ENCODE measurements at places on chromosomes 4 and X.

DNA sequence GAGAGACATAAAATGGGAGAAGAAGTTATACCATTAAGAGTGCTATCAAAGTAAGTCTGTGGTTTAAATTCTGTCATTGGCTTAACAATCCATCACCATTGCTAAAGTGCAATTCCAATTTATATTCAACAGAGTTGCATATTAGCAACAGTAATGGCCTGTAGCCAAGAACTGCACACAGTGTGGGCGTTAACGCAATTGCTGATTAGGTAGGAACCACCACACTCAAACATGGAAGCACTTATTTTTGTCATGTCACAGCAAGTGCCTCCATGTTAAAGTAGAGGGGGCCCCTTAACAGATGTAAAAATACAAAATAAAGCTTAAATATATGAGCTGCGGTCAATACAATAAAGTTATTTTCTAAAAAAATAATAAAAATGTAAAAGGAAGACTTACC is 10.8 kb downstream of the LARP7 start:
- no peak for DNase-seq

GRCh38 chrX:40291553-40291952 is 193.8 kb upstream of the BCOR start:
- DNase-seq = no peak

- peak; percentile 98 for DNase-seq
These were observed at the start of gene AREG for GRCh38 chr4:74444891-74445642. Gene AREG (plus strand): TSS chr4:74445136. CDS start chr4:74445346, 210 bp downstream.

DNA sequence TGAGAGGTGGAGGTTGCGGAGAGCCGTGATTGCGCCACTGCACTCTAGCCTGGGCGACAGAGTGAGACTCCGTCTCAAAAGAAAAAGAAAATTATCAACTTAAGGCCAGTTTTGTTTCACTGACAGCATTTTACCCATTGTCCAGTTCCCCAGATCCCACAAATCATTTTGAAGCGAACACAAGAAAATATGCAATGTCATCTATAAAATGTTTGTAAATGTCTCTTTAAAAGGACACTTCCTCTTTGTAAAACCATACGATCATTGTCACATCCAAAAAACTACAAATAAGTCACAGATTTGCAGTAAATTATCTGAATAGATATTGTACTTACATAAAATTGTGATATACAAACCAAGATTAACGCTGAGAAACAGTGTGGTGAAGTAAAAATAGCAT is 147.6 kb downstream of the ATRX start:
- DNase-seq = no peak

- no peak for DNase-seq
These were observed 465.5 kb upstream of the CTSO start for GRCh38 chr4:156419080-156419685.

- no peak for DNase-seq
These were observed 595.4 kb upstream of the AGA start for GRCh38 chr4:178037459-178038214.

DNA sequence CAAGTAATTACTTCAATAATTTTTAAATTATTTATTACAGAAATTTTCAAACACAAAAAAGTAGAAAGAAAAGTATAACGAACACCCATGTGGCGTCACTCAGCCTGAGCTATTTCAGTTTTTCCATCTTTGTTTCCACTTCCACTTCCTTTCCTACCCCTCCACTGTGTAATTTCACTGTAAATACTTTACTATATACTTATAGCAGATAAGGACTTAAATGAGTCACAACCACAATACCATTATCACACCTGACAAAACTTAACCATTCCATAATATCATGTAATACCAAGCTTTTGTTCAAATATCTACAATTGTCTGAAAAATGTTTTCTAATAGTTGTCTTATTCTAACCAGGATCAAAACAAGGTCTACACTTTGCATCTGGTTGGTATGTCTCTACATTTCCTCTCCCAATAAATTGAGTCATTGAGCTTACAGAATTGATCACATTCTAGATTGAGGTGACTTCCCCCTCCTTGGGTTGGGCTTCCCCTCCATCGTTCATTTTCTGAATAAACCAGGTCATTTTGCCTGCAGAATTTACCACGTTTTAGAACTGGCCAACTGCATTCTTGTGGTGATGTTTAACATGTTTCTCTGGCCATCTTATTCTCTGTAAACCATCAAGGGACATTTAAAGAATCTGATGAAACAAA is 48.7 kb downstream of the ATP10D start:
- DNase-seq = no peak

GRCh38 chr4:8402640-8403039 is 37.9 kb downstream of the ACOX3 start:
- DNase-seq = no peak
